ENCODE measurements at places on chromosomes 2 and 18.
A peak's percentile ranks its signal among the peaks of the same experiment; 100 is the strongest.

DNA sequence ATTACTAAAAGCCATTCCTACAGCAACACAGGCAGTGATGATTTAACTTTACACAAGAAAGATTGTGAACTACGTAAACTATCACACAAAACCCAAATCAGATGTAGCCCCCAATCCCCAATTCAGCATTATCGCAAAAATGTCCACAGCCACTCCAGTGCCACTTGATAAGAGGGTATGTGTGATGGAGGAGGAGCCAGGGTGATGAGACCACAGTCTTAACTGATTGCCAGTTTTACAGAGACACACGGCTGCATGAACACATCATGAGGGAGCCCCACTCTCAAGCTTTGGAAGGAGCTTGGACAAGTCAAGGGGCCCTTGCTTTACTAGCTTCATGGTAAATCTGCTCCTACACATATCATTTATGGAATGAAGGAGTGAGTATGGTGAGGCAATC lies 116.0 kb downstream of the FAM161A start:
- no peak for DNase-seq

DNA sequence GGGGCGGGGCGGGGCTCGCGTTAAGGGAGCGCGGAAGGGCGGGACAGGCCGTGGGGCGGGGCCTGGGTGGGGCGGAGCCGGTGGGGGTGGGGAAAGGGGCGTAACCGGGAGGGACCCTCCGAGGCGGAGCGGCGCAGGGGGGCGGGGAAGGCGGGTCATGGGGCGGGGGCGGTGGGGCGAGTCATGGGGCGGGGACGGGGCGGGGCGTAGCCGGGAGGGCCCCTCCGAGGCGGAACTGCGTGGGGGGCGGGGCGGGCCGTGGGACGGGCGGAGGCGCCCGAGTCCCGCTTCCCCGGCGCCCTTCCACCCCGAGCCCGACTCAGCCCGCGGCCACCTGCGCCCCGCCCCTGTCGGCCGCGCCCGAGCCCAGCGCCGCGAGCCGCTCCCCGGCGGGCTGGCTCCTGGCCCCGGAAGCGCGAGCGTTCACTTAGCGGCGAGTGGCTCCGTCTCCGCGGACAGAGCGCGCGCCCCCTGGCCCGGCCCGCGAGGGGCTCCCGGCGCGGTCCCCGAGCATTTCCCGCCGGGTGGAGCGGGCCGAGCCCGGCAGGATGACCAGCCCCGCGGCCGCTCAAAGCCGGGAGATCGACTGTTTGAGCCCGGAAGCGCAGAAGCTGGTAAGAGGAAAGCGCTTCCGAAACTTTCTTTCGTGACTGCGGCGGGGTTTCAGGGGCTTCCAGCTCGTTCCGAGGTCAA lies 64.7 kb downstream of the LRRFIP1 start:
- DNase-seq: peak; percentile 92

DNA sequence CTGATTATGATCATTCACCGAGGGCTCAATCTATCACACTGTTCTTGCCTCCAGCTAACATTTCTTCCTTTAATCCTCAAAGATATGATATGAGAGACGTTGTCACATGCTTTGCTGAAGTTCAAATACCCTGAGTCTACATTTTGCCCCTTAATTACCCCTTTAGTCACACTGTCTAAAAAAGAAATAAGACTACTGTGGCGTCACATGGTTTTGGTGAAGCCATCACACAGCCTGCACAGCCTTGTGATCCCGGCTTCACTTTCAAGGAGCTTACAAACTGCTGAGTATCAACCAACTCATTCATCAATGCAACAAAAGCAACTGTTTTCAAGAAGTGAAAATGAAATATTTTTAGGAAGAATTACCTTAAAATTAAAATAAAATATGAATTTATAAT lies 31.9 kb upstream of the SOCS6 start:
- DNase-seq: no peak

- no peak for DNase-seq
Measured at GRCh38 chr2:238730881-238731280, 117.0 kb upstream of the TWIST2 start.

DNA sequence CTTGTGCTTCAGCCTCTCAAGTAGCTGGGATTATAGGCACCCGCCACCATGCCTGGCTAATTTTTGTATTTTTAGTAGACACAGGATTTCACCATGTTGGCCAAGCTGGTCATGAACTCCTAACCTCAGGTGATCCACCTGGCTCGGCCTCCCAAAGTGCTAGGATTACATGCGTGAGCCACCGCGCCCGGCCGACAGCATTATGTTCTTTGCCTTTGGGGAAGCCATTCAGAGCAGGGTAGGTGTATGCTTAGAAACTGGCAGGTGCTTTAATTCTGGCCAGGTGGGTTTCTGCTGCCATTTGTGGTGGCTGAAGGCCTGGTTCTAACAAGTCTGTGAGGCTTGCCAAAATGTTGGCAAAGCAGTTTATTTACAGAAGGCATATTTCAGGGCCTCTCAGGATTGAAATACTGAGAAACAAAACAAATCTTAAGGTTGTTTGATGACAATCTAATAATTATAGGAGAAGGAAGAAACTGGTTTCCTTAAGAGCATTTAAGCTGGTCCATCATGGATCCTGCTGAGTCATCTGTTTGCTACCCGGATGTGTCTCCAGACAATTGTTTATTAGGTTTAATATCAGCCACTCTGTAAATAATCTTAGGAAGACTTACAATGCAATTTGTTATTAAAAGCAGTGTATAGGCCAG lies 16.0 kb downstream of the SLC20A1 start:
- DNase-seq: no peak

DNA sequence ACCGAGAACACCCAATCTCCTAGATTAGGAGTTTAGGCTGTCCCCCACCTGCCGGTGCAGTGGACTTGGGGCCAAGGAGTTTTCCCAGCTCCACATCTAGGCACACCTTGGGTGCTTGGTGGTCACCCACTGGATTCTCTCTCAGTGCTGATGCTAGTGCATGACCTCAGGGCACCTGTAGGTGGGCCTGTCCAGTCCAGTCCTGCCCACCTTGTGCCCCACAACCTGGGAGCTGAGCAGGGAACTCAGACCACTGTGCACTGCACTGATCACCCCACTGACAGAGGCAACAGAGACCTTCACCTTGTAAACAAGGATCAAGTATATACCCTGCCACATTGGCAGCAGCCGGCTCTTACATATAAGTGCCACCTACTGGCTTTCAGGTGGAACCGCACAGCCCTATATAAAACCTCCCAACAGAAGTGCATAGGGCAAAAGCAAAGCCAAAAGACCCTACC lies 12.7 kb upstream of the CDH19 start:
- no peak for DNase-seq

DNA sequence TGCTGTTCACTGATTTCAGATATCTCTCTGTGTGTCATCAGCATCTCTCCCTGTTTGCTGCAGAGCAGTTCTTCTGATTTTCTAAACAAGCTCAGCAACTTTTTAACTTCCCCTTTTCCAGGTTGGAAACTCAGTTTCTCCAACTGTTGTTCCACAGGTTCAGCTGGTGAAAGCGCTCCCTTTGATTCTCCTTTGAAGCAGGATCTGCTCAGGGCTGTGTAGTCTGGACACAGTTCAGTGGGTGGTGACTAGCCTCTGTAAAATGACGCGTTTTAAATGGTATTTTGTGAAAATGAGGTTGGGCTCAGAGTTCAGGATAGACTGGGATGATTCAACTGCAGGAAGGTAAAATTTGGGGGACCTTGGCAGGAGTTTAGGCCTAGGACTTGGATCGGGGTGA lies 106.3 kb downstream of the TRIM43 start:
- peak; percentile 34 for DNase-seq
